Stimulated activated naive CD8-positive, alpha-beta T cell treated with anti-CD3 and anti-CD28 coated beads, Interleukin-15, amount 100 ng/mL, for 72 hours (primary cell): ENCODE measurements at places on chromosomes 1 and 21.

GRCh38 chr21:25881524-25882376 lies 147.0 kb downstream of the GABPA start:
- DNase-seq = peak; percentile 62

DNA sequence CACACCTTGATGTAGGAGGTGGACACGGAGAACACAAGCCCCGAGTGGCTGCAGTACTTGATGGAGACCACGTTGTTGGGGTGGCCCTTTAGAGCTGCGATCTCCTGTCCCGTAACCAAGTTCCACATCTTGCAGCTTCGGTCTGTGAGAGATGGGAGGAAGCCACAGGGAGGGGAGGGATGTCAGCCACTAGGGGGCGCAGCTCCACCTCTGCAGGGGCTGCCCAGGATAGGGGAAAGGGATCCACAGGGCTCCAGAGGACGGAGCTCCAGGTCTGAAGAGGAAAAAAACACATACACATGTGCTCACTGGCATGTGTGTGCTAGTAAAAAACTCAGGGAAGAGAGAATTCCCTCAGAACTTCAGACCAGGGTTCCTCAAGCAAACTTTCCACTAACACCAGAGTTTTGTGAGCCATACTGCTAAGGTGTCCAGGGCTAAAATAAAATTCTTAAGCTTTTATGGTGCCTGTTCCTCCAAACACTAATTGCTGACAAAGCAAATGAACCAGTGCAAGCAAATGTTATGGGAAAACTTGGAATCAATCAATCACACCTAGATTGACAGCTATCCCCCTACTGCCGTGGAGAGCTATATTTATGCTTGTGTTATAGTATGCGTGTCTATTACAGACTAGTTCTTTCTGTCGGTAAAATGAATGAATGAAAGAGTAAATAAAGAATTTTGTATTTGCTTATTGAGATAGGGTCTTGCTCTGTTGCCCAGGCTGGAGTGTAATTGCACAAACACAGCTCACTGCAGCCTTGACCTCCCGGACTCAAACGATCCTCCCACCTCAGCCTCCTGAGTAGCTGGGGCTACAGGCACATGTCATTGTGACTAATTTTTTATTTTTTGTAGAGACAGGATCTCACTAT lies 43.7 kb downstream of the KIF21B start:
- DNase-seq = peak; percentile 57

DNA sequence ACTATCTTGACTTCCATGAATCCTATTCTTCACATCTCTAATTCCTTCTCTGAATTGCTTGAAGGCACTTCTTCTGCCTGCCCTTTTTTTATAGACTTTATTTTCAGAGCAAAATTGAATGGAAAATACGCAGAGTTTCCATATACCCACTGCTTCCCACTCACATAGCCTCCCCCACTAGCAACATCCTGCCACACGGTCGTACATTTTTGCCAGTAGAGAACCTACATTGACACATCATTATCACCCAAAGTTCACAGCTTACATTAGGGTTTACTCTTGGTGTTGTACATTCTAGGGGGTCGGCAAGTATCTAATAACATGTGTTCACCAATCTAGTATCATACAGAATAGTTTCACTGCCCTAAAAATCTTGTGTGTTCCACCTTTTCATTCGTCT lies 12.3 kb downstream of the EEIG2 start:
- no peak for DNase-seq

- DNase-seq = no peak
Observed at GRCh38 chr1:94644352-94644751, 102.8 kb upstream of the F3 start.

DNA sequence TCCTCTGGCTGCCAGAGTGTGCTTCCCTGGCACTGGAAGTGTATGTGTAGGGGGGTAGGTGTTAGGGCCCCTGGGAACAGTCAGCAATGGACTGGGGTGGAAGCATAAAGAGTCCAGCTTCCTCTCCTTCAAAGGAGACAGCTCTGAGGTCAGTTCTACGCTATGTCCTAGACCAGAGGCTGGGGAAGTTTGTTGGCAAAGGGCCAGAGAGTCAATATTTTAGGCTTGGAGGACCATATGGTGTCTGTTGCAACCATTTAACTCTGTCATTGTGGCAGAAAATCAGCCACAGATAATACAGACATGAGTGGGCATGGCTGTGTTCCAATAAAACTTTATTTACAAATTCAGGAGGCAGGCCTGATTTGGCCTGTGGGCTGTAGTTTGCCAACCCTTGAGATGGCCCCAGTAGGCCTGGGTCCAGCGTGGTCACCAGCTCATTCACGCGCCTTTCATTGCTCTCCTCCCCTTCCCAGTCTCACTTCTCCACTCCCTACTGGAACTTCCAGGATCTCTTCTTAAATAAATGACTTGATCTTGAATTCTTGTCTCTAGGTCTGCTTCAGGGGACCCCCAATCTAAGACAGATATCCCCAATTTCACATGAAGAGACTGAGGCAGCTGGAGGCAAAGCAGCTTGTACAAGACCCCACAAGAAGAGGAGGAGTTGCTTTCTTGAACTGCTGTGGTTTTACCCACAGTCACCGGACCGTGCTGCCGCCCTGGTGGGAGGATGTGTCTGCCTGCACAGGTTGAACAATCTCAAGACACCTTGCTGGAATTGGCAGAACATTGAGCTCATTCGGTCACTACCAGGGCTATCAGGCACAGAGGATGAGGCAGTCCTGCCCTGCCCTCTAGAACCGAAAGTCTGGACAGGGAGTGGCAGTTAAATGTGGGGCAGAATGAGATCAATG lies 162.4 kb upstream of the POU3F1 start:
- DNase-seq = no peak
